Ascending aorta (tissue), 2 donors: ENCODE measurements at places on chromosomes 4 and X. TPM values are rescaled to one million over a fixed set of nuclear protein-coding genes. Genes with fewer than 3 reads are reported as not detected.

The ARMCX4 gene
- total RNA-seq: 7.3 TPM

The MAML3 gene
- 4.7 TPM for total RNA-seq

The OPRPN gene
- total RNA-seq: not detected

- no peak for DNase-seq
- H3K27ac ChIP-seq: no peak overlapping the region
- H3K27me3 ChIP-seq: no peaks in the 10 kb centered on the region
Observed at GRCh38 chrX:131595120-131595519, 51.2 kb downstream of the OR13H1 start.

DNA sequence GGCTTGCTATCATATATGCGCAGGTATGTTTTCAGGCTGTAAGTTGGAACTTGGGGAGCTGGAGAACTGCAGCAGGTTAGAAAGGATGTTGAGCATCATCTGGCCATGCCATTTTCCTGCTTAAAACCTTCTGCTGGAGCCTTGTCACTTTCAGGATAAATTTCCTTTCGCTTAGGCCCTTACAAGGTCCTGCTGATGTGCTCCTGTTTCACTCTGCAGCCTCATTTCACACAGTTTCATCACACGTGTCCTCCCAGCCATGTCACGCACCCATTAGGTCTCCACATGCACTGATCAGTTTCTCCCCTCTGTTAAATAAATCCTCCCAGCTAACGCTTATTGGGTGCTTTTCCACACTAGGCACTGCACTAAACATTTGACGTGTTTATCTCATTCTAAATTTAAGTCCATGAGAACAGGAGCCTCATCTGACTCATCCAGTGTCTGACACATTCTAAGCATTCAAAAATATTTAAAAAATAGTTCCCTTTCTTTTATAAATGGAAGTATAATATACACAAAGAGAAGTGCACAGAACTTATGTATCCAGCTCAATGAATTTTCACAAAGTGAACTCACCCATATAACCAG is 14.5 kb downstream of the SOD3 start:
- H3K27me3 ChIP-seq: no peaks in the 10 kb centered on the region
- H3K4me3 ChIP-seq: no peak overlapping the region
- peak overlapping the region; percentile 62 for H3K27ac ChIP-seq
- no peak for DNase-seq

DNA sequence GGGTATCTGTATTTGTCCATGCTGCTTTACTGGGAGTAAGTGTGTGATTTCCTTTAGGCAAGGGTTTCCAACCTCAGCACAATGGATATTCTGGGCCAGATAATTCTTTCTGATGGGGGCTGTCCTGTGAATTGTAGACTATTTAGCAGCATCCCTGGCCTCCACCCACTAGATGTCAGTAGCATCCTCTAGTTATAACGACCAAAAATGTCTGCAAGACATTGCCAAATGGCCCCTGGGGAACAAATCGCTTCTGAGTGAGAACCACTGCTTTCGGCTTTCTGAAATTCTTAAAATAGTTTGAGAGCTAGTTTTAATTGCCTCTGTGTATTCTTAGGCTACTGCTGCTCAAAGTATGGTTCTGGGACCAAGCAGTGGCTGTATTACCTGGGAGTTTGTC is 81.2 kb upstream of the GPM6B start:
- no peak overlapping the region for H3K4me3 ChIP-seq
- peaks cover 33% of the 10 kb centered on the region for H3K4me1 ChIP-seq
- H3K27ac ChIP-seq: no peak overlapping the region
- H3K27me3 ChIP-seq: no peaks in the 10 kb centered on the region
- no peaks in the 10 kb centered on the region for H3K36me3 ChIP-seq
- DNase-seq: no peak

GRCh38 chr4:19213388-19213787 is 1038.3 kb upstream of the SLIT2 start:
- no peak for DNase-seq
- H3K4me3 ChIP-seq: no peak overlapping the region
- H3K27me3 ChIP-seq: no peaks in the 10 kb centered on the region
- no peaks in the 10 kb centered on the region for H3K4me1 ChIP-seq
- no peaks in the 10 kb centered on the region for H3K36me3 ChIP-seq

DNA sequence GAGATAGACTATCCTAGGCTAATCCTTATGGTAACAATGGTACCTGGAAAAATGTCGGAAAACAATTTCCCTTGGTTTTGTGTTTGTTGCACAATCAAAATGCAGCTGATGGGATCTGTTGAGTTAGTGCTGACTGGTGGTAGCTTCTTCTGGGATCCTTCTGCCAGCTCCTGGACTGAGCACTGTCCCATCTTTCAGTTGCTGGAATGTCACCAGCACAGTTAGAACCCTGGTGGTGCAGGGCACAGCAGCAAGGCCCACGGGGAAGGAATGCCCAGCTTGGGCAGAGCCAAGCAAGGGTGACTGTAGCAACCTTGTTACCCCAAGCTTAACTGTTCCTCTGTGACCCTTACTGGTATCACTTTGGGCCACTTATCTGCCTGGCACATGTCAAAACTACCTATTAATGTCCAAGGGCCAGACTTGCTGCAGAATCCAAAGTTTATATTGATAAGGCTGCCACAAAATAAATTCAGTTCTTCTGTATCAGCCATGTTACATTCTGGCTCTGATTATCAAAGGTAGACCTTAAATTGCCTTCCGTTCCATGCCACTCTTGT is 53.1 kb downstream of the GK start:
- H3K36me3 ChIP-seq: no peaks in the 10 kb centered on the region
- H3K27ac ChIP-seq: no peak overlapping the region
- H3K4me3 ChIP-seq: no peak overlapping the region
- DNase-seq: no peak
- H3K27me3 ChIP-seq: no peaks in the 10 kb centered on the region
- H3K4me1 ChIP-seq: no peaks in the 10 kb centered on the region

DNA sequence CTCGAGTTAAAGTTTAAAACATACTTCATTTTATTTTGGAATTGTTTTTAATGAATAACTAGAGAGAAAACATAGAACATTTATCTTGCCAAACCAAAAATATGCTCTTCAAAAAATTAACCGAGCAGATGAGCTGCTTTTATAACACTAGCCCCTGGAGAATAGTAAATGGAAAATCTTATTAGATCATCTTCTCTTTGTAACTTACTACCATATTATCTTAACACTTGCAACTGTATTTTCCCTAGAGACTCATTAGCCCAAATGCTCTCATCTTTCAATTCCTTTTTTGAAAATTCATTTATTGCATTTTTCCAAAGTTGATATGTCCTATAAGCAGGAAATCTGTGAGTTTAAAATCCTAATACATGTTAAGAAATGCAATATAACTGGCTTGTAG is 143.3 kb downstream of the CAMK2D start:
- H3K36me3 ChIP-seq: no peaks in the 10 kb centered on the region
- no peak overlapping the region for H3K4me3 ChIP-seq
- no peak overlapping the region for H3K27ac ChIP-seq
- H3K27me3 ChIP-seq: no peaks in the 10 kb centered on the region

- H3K27ac ChIP-seq: no peak overlapping the region
- no peak for DNase-seq
- H3K36me3 ChIP-seq: no peaks in the 10 kb centered on the region
- no peak overlapping the region for H3K4me3 ChIP-seq
- H3K4me1 ChIP-seq: no peaks in the 10 kb centered on the region
Observed at GRCh38 chr4:179472164-179472563, 2029.9 kb upstream of the AGA start.

DNA sequence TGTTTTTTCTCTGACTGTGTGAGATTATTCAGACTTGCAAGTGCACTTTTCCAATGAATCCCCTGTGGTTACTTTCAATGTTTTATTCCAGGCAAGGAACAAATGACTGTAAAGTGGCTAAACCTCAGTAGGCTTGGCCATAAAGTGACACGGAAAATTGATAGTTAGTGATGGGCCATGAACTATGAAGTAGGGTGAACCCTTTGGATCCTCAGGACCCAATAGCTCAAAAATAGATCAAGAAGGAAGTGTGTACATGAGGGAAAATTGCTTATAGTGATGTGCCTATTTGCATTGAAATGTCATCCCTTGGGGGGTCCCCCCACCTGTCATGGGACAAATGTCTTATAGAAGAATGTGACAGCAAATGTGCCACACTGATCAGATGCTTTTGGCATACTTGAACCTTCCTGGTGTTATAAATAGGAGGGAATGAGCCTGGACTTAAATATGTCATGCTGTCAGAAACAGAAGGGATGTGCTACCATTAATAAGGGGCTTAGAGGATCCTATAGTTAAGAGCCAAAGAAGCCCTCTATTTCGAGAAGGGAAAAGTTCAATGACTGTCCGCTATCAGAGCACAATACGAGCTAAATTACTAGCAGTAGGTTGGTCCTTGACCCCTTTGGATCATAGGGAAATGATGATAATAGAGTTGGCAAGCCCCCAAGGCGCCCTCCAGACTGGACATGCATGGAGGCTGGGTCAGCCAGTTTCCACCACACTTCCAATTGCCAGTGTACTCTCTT is 30.3 kb downstream of the SLC16A2 start:
- peak overlapping the region; percentile 22 for H3K27ac ChIP-seq
- DNase-seq: no peak
- no peaks in the 10 kb centered on the region for H3K27me3 ChIP-seq
- no peaks in the 10 kb centered on the region for H3K4me1 ChIP-seq

GRCh38 chrX:15956681-15957080 is 102.1 kb upstream of the AP1S2 start:
- DNase-seq: no peak
- H3K4me1 ChIP-seq: no peaks in the 10 kb centered on the region
- H3K36me3 ChIP-seq: no peaks in the 10 kb centered on the region
- H3K4me3 ChIP-seq: no peak overlapping the region
- no peak overlapping the region for H3K27ac ChIP-seq
